ENCODE measurements at places on chromosomes 16 and 17. TPM values are rescaled to one million over a fixed set of nuclear protein-coding genes. Genes with fewer than 3 reads are reported as not detected.

The SYNGR3 gene
- polyA plus RNA-seq, result 2.1 TPM

The CA7 gene
- not detected for polyA plus RNA-seq

The ADGRG1 gene
- 7.4 TPM for polyA plus RNA-seq

The TNFSF12 gene
- 32.4 TPM for polyA plus RNA-seq

The MYCBPAP gene
- 1.0 TPM for polyA plus RNA-seq

The FBXO39 gene
- polyA plus RNA-seq, result not detected

The PRAC1 gene
- not detected for polyA plus RNA-seq

The CLEC18C gene
- polyA plus RNA-seq, result 1.1 TPM

The P3H4 gene
- 31.4 TPM for polyA plus RNA-seq

The NPIPB6 gene
- polyA plus RNA-seq, result 1.4 TPM

The CCDC200 gene
- polyA plus RNA-seq, result 11.2 TPM

The TLCD2 gene
- 5.5 TPM for polyA plus RNA-seq

The SNX20 gene
- polyA plus RNA-seq, result 1.7 TPM

The RRAD gene
- polyA plus RNA-seq, result 3.1 TPM

The COTL1 gene
- 30.5 TPM for polyA plus RNA-seq

The ASIC2 gene
- polyA plus RNA-seq, result not detected

The HOXB1 gene
- not detected for polyA plus RNA-seq

The EME1 gene
- 4.9 TPM for polyA plus RNA-seq

The CCT6B gene
- 1.7 TPM for polyA plus RNA-seq

The KRTAP1-1 gene
- not detected for polyA plus RNA-seq

The WSCD1 gene
- 45.0 TPM for polyA plus RNA-seq

The PLEKHG4 gene
- 10.0 TPM for polyA plus RNA-seq

The DNAJA2 gene
- polyA plus RNA-seq, result 45.7 TPM

The TMEM219 gene
- polyA plus RNA-seq, result 61.2 TPM

The YBX2 gene
- 3.6 TPM for polyA plus RNA-seq

The HSF5 gene
- polyA plus RNA-seq, result 0.05 TPM

The PLA2G10 gene
- polyA plus RNA-seq, result 0.72 TPM

The KRTAP2-3 gene
- not detected for polyA plus RNA-seq

The PRSS22 gene
- not detected for polyA plus RNA-seq

The IL21R gene
- polyA plus RNA-seq, result 0.23 TPM

The SBK1 gene
- polyA plus RNA-seq, result 24.7 TPM

The FMNL1 gene
- polyA plus RNA-seq, result 10.0 TPM

The KRT17 gene
- 13.9 TPM for polyA plus RNA-seq

The OR1A1 gene
- polyA plus RNA-seq, result 0.06 TPM

The SLC2A4 gene
- 42.0 TPM for polyA plus RNA-seq

The IGSF6 gene
- polyA plus RNA-seq, result 4.5 TPM

The ZG16 gene
- polyA plus RNA-seq, result not detected

The EMP2 gene
- 81.3 TPM for polyA plus RNA-seq

The NPIPB9 gene
- 2.6 TPM for polyA plus RNA-seq

The SLC35G6 gene
- polyA plus RNA-seq, result 0.13 TPM

The ABCC6 gene
- polyA plus RNA-seq, result 2.1 TPM

The TBC1D28 gene
- 0.36 TPM for polyA plus RNA-seq

The ZNF785 gene
- 12.9 TPM for polyA plus RNA-seq
